Stimulated activated CD4-positive, alpha-beta T cell treated with anti-CD3 and anti-CD28 coated beads, Interleukin-15, amount 100 ng/mL, for 48 hours (primary cell): ENCODE measurements at places on chromosomes 6 and 20.

DNA sequence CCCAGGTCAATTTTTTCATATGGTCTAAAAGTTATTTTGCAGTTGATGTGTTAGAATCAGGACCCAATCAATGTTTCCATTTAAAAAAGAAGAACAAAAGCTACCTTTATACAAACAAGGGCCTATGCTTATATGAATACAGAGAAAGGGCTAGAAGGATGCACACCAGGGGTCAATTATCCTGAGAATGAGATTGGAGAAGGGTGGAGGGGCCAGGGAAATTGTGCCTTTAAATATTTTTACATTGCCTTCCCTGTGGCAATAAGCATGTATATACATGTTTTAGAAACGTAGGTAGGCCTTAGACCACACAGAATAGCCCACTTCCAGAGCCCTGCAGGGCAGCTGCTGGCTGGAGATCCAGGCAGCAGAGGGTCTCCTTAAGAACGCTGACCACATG, 12.7 kb downstream of the EXOC2 start:
- no peak for DNase-seq

DNA sequence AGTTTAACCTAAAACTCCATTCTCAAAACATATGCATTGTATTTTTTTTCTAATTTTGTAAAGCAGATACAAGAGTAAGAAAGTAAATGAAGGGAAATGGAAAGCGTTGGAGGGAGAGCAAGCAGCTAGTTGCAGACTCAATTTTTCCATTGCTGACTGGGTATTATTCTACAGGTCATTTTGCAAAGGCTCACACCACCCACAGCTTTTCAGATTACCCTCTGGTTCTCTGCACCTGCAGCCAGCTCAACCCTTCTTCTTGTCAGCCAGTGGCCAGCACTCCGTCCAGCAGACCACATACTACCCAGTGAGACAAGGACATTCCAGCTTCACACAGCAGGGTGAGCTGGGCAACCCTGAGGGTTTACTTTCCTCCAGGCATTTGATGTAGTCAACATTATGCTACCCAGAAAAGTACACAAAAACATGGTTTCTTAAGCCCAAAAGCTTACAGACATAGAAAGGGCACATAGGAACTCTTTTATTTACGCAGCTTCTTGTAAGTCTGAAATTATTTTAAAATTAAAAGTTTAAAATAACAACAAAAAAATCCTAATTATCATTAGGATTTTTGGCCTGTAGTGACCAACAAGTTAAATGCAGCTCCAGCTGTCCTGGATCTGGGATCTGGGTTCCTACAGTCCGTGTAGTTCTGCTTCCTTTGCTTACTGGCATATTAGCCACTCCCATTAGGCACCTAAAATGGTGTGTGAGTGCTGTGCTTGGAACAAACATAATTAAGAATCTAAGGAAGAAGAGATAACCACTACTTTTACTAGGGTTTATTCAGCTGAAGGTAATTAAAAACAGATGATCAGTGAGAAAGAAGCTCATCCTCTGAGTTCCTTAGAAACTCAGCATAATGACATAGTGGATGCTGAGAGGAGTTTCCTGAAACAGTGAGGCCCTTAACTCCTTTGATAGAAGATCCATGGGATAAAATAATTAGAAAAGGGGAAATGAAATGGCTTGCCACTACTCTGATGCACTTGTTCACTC, 185.3 kb downstream of the PKHD1 start:
- DNase-seq = no peak

- DNase-seq = no peak
These were observed 3.4 kb downstream of the KLC4 start for GRCh38 chr6:43062818-43063217.

- no peak for DNase-seq
These were observed 847.0 kb downstream of the PHF3 start for GRCh38 chr6:64482631-64483030.

- DNase-seq = no peak
These were observed 101.2 kb downstream of the SLC35B3 start for GRCh38 chr6:8334113-8334512.

GRCh38 chr20:40916276-40916675, 112.3 kb upstream of the TOP1 start:
- no peak for DNase-seq

DNA sequence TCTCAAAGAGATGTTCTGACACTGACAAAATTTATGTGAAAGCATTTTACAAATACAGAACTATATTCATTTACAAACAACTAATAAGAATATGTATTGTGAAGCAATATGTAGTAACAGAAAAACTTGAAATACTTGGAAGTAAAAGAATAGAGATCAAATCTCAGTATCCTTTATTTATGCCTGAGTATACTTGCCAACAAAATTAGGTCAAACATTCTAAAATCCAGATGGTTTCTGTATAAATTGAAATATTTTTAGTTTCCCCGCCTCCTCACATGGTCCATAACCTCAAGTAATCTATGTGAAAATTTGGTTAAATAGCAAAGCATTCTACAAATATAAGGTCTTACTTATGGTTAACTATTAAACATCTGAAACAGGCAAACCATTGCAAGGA, 545.4 kb downstream of the EYS start:
- DNase-seq = no peak

DNA sequence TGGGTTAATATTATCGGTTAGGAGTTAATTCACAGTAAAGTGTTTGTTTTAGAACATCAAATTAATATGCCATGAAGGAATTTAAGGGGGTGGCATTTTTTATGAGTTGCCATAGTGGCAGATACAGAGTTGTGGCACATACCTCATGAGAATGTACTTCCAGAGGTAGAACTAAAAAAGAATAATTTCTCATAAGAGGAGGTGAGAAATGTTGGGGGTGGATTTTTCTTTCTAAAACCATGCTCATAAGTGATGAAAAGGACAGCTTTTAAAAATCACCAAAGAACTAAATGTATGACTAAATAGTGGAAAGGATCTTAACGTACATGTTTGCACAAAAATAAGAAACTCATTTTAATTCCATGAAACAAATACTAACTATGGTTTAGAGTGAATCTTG, 58.7 kb downstream of the SHLD1 start:
- DNase-seq = no peak

DNA sequence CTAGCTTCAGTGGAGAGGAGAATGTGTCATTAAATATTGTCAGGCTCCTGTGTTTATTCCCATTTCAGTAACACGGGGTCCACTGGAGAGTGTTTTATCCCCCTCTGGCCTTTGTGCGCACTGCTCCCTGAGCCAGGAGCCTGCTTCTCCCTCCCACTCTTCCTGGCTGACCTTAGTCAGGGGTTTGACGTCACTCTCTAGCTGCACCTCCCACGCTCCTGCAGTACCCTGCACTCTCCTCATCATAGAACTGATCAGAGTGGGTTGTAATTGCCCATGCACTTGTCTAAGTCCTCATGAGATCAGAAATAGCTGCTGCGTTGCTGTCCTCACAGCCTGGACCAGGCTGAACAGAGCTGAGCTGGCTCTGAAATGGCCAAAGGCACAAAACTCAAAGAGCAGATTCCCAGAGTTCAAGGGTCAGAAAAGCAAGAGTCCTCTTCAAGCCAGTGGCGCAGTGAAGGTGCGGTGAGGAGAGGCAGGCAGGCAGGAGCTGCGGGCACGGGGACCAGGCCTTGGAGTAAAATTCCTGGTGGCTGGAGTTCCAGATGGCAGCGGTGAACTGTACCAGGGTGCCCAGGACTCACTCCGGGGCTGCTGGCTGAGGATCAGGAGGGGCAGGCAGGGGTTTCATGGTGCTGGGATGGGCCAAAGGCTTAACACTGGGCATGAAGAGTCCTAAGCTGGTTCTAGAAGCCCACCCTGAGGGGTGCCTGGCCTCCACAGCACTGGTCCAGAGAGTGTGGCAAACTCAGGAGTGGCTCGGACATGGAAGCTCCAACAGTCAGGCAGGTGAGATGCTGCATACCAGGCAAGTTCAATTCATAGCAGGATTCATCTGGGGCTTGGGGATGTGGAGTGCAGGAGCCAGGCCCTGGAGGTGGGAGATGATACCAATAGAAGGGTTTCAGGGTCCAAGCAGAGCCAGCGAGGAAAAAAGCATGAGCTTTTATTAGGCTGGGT, 170.9 kb downstream of the SCP2D1 start:
- DNase-seq = no peak

GRCh38 chr6:31621320-31621939, 915 bp downstream of the PRRC2A start:
- DNase-seq = no peak

- no peak for DNase-seq
These were observed 77.1 kb downstream of the LMBRD1 start for GRCh38 chr6:69719602-69720193.

- DNase-seq = no peak
These were observed 83.8 kb upstream of the NXT1 start for GRCh38 chr20:23266530-23267398.

DNA sequence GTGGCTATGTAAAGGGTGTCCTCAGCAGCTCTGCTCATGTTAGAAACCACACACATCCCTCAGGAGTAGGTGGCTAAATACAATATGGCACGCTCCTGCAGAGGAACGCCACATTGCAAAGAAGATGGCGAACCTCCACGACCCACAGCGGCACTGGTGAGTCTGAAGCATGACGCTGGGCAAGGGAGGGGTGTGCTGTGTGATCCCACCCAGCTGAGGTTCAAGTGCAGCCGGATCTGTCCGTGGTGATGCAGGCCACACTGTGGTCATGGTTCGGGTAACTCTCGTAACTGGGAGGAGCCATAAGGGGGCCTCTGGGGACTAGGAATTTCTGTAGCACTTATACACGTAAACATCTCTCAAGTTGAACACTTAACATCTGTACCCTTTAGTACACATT, 23.4 kb upstream of the APMAP start:
- DNase-seq = no peak

DNA sequence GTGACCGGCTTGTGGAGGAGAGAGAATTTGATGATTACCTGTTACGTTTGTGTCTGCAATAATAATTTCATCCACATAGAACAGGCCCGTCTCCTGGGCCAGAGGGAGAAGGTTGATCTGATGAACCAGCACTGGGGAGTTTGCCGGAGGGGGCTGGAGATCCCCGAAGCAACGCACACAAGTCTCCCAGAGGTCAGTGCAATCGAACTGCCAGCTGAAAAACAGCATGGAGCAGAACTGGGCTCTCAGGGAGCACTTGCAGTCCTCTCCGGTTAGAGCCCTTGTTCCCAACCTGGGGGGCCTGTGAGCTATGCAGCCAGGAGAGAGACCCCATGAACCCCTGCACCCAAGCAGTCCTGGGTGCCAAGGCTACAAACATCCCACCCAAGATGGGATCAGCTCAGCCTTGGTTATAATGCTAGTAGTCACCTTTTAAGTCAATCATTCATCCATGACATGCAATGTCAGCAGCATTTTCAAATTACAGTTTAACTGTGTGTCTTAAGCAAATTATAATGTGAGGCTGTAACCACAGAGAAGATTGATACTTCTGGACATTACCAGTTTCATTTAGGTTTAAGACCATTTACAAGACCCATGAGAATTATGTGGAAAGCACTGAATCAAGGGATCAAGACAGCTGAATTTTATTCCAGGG, 34.2 kb downstream of the PKHD1 start:
- DNase-seq = no peak

GRCh38 chr6:144131248-144131709, 19.0 kb upstream of the STX11 start:
- no peak for DNase-seq

DNA sequence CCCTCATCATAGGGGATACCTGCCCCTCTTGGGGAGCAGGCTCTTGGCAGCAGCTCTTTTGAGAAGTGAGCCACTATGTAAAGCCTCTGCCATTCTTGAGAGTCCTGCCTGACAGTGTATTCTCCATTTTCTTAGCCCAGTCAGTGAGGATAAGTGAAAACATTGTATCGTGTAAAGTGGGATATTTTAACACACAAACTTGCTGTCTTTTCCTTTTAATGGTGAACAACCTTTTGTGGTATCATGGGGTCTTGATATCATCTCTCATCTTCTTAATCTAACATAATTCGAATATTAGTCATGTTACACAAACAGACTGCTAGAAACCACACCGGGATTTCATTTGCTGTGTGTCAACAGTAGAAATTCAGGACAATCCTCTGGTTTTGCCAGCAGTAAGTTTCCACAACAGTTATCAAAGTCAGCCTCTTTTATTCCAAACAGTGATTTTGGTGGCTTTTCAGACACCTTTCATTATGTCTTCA, 136.2 kb downstream of the HIVEP1 start:
- DNase-seq = no peak

- DNase-seq = no peak
These were observed 213.8 kb upstream of the ZFP64 start for GRCh38 chr20:52405417-52405816.

- DNase-seq = no peak
These were observed 407.6 kb upstream of the MANEA start for GRCh38 chr6:95169775-95170174.

GRCh38 chr6:144712541-144712940, 427.4 kb downstream of the UTRN start:
- DNase-seq = no peak

DNA sequence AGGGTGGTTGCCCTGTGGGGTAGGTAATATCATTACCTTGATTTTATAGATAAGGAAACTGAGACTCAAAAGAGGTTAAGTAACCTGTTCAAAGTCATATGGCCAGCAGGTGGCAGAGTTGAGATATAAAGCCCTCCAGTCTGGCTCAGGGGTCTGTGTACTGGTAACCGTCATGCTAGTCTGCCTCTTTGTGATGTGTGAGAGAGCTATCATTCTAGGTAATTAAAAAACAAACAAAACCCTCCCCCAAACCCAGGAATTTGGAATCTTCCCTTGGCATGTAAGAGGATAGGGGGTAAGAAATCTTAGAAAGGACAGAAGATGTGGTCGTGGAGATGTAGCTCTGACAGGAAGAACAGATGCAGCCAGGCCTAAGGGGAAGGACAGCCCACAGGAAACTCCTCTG, 206.0 kb downstream of the CDC5L start:
- DNase-seq = peak; percentile 59
